Pancreas (tissue), 10 donors: ENCODE measurements at places on chromosomes 7 and 10. TPM values are rescaled to one million over a fixed set of nuclear protein-coding genes. Genes with fewer than 3 reads are reported as not detected.

RPEL1 gene
- not detected for polyA plus RNA-seq

CACNA2D1 gene
- polyA plus RNA-seq: 4.0 TPM

HOXA10 gene
- polyA plus RNA-seq: not detected

MICALL2 gene
- polyA plus RNA-seq: 93.6 TPM

MRLN gene
- polyA plus RNA-seq: 13.3 TPM
